Esophagus muscularis mucosa (tissue), 4 donors: ENCODE measurements at places on chromosomes 4 and X. TPM values are rescaled to one million over a fixed set of nuclear protein-coding genes. Genes with fewer than 3 reads are reported as not detected.
A peak's percentile ranks its signal among the peaks of the same experiment; 100 is the strongest.

- H3K4me3 ChIP-seq: no peak overlapping the region
- no peaks in the 10 kb centered on the region for H3K4me1 ChIP-seq
- no peak for DNase-seq
- H3K36me3 ChIP-seq: no peaks in the 10 kb centered on the region
- no peak overlapping the region for H3K27ac ChIP-seq
- H3K27me3 ChIP-seq: no peaks in the 10 kb centered on the region
Observed at GRCh38 chrX:101252634-101253033, 33.0 kb downstream of the DRP2 start.

DNA sequence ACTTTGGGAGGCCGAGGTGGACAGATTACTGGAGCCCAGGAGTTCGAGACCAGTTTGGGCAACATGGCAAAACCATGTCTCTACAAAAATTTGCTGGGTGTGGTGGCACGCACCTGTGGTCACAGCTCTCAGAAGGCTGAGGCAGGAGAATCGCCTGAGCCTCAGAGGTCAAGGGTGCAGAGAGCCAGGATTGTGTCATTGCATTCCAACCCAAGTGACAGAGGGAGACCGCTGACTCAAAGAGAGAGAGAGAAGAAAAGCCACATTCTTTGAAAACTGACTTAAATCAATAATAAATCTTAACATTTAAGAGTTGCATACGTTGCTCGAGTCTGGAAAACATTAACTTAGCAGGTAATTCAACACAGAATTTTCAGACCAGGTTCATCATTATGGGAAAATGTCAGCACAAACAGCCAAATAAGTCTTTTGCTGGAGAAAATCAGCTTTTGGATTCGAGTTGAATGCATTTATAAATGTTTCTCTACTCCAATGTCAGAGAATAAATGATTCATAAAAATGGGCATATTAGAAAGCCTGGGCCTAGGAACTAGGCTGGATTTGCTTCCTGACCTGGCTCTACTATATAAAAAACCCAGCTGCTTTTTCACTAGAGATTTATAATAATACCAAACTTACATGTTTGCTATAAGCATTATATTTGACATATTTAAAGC, 68.3 kb upstream of the RBPJ start:
- H3K36me3 ChIP-seq: no peaks in the 10 kb centered on the region
- H3K4me1 ChIP-seq: peaks cover 11% of the 10 kb centered on the region
- no peak overlapping the region for H3K27ac ChIP-seq
- DNase-seq: no peak
- no peaks in the 10 kb centered on the region for H3K27me3 ChIP-seq

DNA sequence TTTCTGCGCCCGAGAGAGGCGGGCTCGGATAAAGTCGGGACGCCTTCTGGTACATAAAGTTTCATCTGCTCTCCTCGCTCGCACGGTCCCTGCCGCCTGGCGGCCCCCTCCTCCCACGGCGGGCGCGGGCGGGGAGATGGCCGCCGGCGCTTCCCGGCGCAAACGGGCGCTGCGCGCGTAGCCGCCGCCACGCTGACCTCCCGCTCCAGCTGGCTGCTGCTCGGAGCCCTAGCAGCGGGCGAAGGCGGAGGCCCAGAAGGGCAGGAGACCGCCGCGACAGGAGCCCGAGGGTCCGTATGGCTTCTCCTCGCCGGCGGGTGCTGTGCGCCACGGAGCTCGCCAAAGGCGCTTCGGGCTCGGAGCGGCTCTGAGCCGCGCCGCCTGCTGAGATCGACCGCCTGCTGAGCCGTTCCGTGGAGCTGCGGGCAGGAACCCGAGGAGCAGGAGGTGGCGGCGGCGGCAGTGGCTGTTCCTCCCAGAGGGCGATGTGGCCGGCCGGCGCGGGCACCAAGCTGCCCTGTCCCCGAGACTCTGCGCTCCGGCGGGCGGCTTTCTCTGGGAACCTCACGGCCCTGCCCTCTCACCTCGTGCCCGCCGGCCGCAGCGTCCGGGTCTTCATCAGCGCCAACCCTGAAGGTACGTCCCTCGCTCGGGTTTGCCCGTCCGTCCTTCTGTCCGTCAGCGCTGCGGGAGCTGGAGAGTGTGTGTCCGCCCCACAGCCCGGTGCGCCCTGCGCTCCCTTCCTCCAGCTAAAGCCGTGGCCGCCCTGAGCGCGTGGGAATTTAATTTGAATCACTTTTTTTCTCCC, at the start of gene NWD2:
NWD2 (plus strand) TSS at position 161 of the 808 bp plus-strand sequence; CDS start at position 486, 325 bp downstream.
- H3K27ac ChIP-seq: no peak within 1 kb of the TSS
- peak within 1 kb of the TSS; percentile 31 for H3K4me3 ChIP-seq
- no peaks in the 10 kb centered on the region for H3K36me3 ChIP-seq
- peaks cover 21% of the 10 kb centered on the region for H3K4me1 ChIP-seq

- no peak for DNase-seq
- no peak overlapping the region for H3K27ac ChIP-seq
- no peaks in the 10 kb centered on the region for H3K36me3 ChIP-seq
- H3K4me1 ChIP-seq: no peaks in the 10 kb centered on the region
- H3K4me3 ChIP-seq: no peak overlapping the region
Observed at GRCh38 chr4:86280246-86280645, 79.6 kb downstream of the MAPK10 start.

- H3K27me3 ChIP-seq: no peaks in the 10 kb centered on the region
- H3K4me3 ChIP-seq: no peak overlapping the region
- no peak overlapping the region for H3K27ac ChIP-seq
- no peak for DNase-seq
- H3K4me1 ChIP-seq: no peaks in the 10 kb centered on the region
Observed at GRCh38 chrX:100913111-100913510, 15.6 kb downstream of the XKRX start.

DNA sequence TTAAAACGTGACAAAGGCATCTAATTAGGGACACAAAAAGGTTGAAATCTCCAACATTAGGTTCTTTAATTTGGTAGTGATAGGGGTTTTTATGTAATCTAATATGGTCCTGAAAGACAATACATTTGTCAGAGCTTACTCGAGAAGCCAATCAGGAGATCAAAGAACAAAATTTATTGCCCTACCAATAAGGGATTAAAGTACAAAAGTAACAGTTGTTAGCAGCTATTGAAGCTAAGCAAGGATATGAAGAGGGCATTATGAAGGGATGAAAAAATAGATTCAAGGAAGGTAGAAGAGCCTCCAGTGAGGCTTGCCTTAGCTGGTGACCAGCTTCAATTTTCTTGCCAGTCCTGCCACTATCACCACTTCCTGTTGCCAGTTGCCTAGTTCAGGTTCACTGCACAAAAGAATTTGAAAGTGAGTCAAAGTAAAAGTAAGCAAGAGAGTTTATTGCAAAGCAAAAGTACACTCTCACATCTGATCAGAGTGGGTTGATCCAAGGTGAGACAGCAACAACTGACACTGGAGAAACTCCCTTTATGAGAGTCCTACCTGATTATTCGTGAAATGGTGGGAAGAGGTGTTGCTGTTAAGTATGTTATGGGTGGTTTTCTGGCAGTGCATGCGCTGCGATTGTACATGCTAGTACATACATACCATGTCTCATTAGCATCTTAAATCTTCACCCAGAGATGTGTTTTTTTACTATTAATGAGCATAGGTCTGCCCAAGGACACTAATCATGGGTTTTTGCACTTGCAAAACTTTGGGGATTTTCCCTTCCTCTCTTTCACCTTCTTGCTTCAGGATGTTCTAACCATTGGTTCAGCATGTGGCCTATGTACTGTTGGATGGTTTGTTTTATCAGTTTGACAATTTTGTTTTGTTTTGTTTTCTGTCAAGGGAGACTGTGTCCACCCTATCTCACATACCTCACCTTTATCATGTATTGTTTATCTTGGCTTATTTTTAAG, 263.2 kb upstream of the ITM2A start:
- no peak overlapping the region for H3K27ac ChIP-seq
- no peak for DNase-seq
- no peaks in the 10 kb centered on the region for H3K4me1 ChIP-seq
- no peak overlapping the region for H3K4me3 ChIP-seq
- no peaks in the 10 kb centered on the region for H3K27me3 ChIP-seq

DNA sequence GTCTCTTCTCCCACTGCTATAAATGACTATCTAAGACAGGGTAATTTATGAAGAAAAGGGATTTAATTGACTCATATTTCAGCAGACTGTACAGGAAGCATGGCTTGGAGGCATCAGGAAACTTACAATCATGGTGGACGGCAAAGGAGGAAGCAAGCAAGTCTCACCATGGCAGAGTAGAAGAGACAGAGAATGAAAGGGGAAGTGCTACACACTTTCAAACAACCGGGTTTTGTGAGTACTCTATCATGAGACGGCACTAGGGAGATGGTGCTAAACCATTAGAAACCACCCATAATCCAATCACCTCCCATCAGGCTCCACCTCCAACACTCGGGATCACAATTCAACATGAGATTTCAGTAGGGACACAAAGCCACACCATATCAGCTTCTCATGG, 11.1 kb downstream of the UBE2NL start:
- H3K36me3 ChIP-seq: no peaks in the 10 kb centered on the region
- no peaks in the 10 kb centered on the region for H3K4me1 ChIP-seq
- no peak overlapping the region for H3K4me3 ChIP-seq

- H3K27me3 ChIP-seq: no peaks in the 10 kb centered on the region
- no peak for DNase-seq
- H3K27ac ChIP-seq: peak overlapping the region; percentile 64
- H3K36me3 ChIP-seq: no peaks in the 10 kb centered on the region
- H3K4me1 ChIP-seq: peaks cover 34% of the 10 kb centered on the region
Observed at GRCh38 chr4:89753601-89754066, 83.3 kb downstream of the SNCA start.

DNA sequence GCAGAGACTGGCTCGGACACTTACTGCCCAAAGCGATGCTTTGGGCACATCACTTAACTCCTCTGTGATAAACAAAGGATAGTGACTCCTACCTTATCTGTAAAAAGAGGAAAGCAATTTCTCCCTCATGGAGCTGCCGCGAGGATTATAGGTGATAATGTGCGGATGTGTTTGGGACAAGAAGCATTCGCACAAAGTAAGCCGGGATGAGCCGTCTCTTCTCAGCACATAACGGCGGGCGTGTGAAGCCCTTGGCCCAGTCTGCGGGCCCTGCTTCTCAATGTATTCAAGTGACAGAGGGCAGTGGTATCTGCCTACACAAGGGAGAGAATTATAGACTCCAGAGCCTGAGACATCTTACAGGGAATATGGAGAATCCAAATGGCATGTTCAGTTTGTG, 550.3 kb upstream of the CPEB2 start:
- H3K4me3 ChIP-seq: no peak overlapping the region
- no peaks in the 10 kb centered on the region for H3K4me1 ChIP-seq
- H3K27ac ChIP-seq: no peak overlapping the region
- no peak for DNase-seq
- H3K27me3 ChIP-seq: no peaks in the 10 kb centered on the region
- no peaks in the 10 kb centered on the region for H3K36me3 ChIP-seq

DNA sequence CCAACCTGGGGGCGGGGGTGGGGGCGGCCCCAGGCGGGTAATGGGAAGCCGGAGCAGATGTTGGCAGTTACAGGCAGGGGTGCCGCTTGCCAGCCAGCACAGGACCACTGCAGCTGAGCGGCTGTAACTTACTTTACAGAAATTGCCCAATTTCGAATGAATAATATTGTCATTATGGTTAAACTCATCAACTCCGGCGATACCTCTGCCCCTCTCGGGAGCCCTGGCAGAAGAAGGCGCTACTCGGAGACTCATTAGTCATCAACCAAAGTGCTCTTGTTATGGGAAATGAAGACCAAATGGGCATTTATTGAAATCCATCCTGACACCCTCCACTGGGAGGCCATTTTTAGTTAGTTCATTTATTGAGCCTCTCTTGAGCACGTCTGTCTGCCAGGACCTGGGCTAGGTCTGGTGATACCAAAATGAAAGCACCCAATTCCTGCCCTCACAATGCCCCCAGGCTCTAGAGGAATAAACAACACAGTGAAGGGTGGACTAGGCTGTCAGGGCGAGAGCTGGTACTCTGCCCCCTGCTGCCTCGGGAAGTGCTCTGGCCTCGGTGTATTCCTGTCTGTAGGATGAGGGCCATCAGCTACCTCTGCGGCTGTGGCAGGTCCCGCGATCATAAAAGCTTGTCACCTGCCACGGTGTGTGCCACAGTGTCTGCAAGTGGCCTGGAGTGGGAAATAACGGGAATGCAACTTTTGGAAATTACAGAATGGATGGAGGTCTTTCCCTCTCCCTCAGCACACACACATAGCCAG, 159.1 kb upstream of the PSAPL1 start:
- no peak overlapping the region for H3K4me3 ChIP-seq
- no peak overlapping the region for H3K27ac ChIP-seq
- no peaks in the 10 kb centered on the region for H3K36me3 ChIP-seq
- H3K4me1 ChIP-seq: no peaks in the 10 kb centered on the region
- no peaks in the 10 kb centered on the region for H3K27me3 ChIP-seq
- DNase-seq: no peak

DNA sequence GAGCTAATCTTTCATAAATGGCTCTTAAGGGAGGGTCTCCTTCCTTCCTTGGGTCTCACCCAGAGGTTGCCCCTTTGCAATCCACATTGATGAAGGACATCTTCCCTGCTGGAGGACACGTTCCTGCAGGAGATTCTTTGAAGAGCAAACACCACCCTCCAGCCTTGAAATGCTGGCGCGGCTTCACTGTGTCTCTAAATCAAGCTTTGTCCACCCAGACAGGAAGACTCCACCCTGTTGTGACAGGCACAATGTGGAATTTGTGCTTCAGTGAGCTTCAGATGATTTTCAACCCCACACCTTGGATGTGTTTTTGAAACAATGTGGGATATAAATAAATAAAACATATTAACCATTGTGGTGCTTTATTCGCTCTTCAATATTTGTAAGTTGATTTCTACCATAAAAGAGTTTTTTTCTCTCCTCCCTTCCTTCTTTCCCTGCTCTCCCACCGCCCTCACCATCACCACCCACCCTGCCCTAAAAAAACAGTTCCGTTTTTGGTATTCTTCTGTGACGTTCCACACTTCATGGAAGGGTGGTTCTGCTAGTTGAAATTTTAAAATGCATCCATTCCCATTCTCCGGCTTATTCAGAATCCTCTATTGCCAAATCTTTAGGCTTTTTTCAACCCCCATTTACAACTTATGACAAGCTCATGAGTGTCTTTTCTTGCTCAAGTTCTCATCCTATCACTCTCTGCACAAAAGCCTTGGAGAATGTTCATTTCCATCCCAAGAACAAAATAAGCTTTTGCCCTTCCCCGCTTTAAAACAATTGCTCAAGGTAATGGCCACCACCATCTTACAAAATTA, 264.3 kb downstream of the RAPGEF2 start:
- H3K4me1 ChIP-seq: no peaks in the 10 kb centered on the region
- H3K27ac ChIP-seq: no peak overlapping the region
- no peak for DNase-seq
- no peaks in the 10 kb centered on the region for H3K27me3 ChIP-seq

- no peaks in the 10 kb centered on the region for H3K36me3 ChIP-seq
- H3K4me3 ChIP-seq: no peak overlapping the region
- no peaks in the 10 kb centered on the region for H3K4me1 ChIP-seq
- no peak for DNase-seq
- H3K27me3 ChIP-seq: no peaks in the 10 kb centered on the region
- no peak overlapping the region for H3K27ac ChIP-seq
Observed at GRCh38 chr4:135282676-135283075, 1081.1 kb upstream of the PABPC4L start.

- DNase-seq: no peak
- no peaks in the 10 kb centered on the region for H3K36me3 ChIP-seq
- H3K4me3 ChIP-seq: no peak overlapping the region
Observed at GRCh38 chrX:68743754-68744153, 85.1 kb upstream of the EFNB1 start.

Gene BEX1
- total RNA-seq: 0.83 TPM

Gene NXF2
- total RNA-seq: not detected

Gene FGF16
- 0.42 TPM for total RNA-seq

Gene CFP
- total RNA-seq: 12.9 TPM

Gene SH3D19
- 184 TPM for total RNA-seq

Gene ARHGAP24
- 17.6 TPM for total RNA-seq

Gene PIR
- 21.4 TPM for total RNA-seq
